Fibroblast of gingiva (primary cell): ENCODE measurements at places on chromosomes 16 and 17.

GRCh38 chr17:77846531-77847085 lies 111.9 kb upstream of the TNRC6C start:
- DNase-seq, result no peak

DNA sequence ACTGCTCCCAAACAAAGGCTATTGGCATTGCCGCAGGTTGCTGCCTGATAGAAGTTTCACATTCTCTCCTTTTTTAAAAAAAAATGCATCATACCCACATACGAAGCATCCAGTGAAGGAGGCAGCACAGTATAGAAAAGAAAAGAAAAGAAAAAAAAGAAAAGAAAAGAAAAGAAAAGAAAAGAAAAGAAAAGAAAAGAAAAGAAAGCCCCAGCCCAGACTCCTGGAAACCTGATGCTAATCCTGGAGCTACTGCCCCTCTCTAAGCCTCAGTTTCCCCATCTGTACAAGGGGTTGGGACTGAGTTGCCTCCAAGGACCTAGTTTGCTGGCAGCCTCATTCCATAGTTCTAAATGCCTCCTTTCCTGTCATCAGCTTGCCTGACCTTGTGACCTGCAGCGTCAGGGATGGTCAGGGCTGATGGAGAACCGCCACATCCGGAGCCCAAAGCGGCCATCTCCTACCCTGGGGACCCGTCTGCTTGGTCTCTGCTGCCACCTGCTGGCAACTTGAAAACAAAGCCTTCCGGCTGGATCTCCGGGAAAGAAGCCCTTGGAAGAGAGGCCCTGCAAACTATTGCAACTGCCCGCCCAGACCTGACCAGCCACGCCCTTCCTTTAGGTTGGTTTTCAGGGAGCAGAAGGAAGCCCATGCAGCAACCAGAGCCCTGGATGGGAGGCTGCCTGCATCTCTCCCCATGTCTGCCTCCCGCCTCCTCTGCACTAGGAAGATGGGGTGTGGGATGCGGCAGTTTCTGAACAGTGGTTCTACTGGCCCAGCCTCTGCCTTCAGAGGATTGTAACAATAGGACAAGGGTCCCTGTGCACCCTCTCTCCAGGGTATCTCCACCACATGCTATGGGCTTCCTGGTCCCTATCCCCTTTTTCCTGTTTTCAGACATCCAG lies 13.0 kb downstream of the AIPL1 start:
- DNase-seq, result peak; percentile 53

DNA sequence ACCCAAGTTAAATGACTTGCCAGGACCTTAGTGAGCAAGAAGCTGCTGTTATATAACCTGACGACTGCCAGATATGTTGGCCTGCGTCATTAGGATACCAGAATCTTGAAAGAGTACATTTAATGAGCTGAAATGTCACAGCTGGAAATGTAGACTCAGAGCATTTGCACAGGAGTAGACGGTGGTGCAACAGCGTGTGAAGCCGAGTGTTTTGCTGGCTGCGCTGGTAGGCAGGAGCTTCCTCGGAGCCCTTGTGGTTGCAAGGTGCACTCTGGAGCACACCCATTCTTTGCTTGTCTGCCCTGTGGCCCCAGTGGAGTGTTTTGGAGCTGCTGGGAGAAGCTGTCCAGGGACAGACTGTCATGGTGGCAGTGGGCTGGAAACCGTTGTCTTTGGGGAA lies 79.3 kb downstream of the BANP start:
- DNase-seq, result no peak

DNA sequence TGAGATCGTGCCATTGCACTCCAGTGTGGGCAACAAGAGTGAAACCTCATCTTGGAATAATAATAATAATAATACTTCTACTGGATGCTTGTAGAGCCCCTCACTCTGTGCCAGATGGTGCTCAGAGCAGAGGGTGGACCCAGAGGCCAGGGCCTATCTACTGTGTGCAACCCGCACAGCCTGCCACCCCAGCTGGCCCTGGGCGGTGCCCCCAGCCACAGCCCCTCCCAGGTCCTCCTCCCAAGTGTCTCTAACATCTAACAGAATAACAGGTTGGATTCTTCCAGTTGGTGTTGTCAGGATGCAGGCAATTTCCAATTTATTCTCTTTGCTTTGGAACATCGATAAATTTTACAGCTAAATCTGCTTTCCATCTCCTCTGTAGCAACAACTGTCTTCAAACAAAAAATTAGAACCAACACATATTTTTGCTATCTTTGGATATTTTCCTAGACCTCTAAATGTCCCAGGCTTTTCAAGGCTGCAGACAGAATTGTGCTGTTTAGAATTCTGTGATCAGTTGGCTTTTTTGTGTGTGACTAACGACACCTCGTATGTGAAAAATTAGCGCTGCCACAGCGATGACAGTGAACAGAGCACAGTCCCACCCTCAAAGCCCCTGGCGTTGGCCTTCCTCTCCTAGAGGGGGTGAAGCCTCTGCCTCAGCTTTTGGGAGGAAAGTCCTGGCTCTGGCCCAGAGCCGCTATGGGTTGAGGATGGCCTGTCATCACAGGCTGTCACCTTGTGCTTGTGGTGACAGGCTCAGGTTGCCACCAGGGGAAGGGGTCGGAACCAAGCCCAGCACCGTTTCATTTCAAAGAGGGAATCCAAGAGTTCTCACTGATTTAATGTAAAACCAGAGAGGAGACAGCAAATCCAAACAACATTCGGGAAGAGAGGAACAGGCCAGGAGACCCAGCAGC lies 7.6 kb upstream of the EVPL start:
- no peak for DNase-seq

GRCh38 chr16:20598832-20599469 lies 22.8 kb upstream of the ACSM2B start:
- DNase-seq, result no peak

DNA sequence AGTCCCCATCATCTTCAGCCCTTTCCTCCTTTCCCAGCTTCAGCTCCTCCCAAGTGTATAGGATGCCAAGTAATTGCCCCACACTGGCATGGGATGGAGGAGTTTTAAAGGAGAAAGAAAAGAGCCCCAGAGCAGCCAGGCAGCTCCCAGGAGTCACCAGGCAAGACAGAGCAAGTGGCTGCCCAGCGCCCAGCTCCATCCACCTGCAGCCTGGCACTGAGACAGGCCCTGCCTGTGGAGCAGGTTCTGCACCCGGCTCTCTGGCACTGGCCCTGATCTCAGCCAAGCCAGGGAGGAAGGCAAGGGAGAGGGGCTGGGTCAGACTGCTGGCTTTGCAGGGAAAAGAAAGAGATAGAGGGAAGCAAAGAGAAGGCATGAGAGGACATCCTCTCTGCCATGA lies 21.7 kb downstream of the FOXN1 start:
- DNase-seq, result no peak

GRCh38 chr17:48001197-48001596 lies 30.3 kb downstream of the CDK5RAP3 start:
- DNase-seq, result peak; percentile 26

- DNase-seq, result no peak
Measured at GRCh38 chr16:27739606-27740357, 189.8 kb downstream of the KATNIP start.

DNA sequence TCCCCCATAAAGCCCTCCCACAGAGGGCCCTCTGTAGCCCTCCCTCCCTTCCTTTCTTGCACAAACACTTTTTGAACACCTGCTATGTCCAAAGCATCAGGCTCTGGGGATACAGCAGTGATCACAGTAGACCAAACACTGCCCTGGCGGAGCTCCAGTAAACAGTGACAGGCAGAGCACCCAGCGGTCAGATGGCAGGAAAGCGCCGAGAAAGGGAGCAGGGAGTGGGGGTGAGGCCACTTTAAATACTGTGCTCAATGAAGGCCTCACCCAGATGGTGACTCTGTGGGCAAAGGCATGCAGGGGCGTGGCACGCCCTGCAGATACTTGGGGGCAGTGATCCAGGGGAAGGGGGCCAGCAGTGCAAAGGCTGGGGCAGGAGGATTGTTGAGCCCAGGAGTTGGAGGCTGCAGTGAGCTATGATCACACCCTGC lies 7.6 kb downstream of the PRR29 start:
- DNase-seq, result no peak

GRCh38 chr16:89317101-89317671 lies 99.7 kb downstream of the ZNF778 start:
- no peak for DNase-seq

- peak; percentile 63 for DNase-seq
Measured at GRCh38 chr17:28896884-28897768, at the start of gene FLOT2. Gene FLOT2 (minus strand): TSS chr17:28897733. CDS start chr17:28897574, 159 bp downstream.

DNA sequence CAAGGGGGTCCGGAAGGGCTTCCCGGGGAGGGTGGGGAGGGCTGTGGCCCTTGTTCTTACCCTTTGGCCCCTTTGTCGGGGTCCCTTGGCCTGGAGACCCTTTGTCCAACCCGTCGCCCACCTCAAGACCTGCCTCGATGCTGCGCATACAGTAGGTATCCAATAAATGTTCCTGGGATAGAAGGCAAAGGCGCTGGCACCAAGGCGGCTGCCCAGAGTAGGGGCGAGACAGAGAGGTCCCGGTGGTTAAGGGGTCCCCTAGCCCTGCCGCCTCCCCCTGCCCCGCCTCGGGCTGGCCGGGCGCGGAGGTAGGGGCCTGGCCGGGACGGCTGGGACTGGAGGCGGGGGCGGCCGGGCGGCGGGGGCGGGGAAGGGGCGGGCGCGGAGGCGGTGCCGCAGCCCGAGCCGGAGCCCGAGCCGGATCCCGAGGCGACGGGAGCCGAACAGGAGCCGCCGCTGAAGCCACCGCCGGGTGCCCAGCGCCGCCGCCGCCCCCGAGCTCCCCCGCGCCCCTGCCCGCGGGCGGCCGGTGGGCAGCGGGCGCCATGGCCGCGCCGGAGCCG lies at the start of gene NHERF2:
Gene NHERF2, plus strand, starts transcription at position 442 of the 563 bp plus-strand sequence. Its CDS starts 104 bp downstream, at position 546.
- no peak for DNase-seq

DNA sequence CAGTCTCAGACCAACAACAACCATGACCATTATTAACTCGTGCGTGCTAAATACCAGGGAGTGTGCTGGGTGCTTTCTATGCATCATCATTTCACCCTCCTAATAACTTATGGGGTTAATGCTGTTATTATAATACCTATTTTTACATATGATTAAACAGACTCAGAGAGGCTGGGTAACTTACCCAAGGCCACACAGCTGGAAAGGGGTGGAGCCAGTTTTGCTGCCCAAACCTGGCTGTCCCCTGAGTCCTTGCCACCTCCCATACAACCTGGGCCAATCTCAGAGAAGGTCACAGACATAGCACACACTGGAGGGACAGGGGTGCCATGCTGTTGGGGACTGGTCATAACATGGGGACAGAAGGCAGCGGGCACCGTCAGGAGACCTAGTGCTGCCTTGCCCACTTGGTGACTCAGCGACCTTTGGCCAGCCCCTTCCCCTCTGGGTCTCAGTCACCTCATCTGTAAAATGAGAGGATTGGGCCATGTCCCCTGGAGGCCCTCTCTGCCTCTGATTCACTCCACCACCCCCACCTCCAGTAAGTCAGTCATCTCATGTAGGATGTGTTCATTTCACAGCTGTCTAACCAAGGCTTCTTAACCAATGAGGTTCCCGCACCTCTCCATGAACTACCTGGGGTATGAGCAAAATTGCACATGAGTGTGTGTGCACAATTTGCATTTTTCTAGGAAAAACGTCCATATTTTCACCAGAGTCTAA lies 11.4 kb upstream of the FADS6 start:
- no peak for DNase-seq

DNA sequence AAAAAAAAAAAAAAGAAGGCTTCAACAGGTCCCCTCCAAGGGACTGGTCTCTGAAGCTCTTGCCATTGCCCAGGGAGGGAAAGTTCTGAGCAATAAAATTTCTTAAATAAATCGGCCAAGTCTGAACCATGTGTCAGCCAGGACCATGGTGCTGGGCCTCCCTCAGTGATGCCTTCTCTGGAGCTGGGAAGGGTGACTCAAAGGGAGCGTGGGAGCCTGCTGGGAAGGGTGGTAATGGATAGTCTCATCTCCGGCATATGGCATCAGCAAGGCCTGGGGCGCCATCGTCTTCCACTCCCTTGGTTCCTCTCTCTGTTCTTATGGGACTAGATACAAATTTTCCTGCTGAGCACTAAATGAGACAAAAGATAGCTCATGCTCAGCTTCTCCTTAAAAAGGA lies 2.3 kb downstream of the VKORC1 start:
- no peak for DNase-seq

- no peak for DNase-seq
Measured at GRCh38 chr17:39772415-39772814, 34.7 kb downstream of the GRB7 start.

DNA sequence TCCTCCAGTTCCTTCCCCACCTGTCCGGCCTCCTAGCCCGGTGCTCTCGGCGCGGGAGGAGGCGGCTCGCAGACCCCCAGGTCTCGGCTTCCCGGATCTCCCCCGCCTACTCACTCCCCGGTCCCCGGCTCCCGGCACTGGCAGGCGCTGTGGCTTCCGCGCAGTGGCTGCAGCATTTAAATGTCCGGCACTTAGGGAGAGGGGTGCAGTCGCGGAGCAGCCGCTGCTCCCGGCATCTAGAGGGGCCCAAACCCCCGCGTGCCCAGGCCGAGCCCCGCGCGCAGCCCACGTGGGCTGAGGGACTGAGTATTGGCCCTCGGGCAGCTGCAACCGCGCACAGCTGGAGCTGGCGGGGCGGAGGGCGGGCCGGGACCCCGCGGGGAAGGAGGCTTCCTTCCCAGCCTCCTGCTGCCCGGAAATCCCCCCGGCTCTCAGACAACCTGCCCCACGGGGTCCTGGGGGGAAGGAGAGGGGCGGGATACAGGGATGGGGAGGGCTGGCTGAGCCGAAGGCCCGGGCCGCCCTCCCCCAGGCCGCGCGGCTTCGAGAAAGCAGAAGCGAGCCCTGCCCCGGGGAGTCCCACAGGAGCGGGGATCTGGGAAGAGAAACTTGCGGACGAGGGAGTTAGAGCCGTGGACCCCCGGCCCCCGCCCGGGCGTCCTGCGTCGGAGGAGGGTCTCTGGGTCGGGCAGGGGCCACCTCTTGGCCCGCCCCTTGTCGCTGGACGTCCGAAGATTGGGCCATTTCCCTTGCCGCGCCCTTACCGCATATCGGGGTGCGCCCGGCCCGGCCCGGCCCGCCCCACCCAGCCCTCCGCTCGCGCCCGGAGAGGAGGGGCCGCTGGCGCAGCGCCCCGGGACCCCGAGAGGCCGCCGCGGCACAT lies at the start of gene MMP25:
Gene MMP25, plus strand, starts transcription at position 804 of the 883 bp plus-strand sequence. CDS start 357 bp downstream, outside the sequence.
- no peak for DNase-seq

GRCh38 chr16:78823027-78823426 lies 723.6 kb downstream of the WWOX start:
- no peak for DNase-seq

GRCh38 chr17:79749156-79749815 lies 18.5 kb downstream of the ENPP7 start:
- DNase-seq, result peak; percentile 70

DNA sequence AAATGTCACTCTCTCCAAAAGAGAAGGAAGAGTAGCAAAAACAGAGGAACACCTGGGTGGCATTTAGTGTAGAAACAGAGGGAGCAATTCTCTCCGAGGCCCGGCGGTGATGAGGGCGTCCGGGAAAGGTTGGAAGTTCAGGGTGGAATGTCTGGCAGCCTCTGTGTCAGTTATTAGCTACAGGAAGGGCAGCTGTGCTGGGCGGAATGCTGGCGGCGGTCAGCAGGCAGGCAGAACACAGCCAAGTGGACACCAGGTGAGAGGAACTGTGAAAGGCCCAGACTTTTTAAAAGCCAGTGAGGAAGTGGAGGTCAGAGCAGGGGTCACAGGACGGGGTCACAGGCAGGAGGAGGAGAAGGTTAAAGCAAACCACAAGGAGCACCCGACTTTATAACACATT lies 238.1 kb downstream of the NTN1 start:
- no peak for DNase-seq
